ENCODE measurements at places on chromosomes 7 and 10. TPM values are rescaled to one million over a fixed set of nuclear protein-coding genes. Genes with fewer than 3 reads are reported as not detected.

DNA sequence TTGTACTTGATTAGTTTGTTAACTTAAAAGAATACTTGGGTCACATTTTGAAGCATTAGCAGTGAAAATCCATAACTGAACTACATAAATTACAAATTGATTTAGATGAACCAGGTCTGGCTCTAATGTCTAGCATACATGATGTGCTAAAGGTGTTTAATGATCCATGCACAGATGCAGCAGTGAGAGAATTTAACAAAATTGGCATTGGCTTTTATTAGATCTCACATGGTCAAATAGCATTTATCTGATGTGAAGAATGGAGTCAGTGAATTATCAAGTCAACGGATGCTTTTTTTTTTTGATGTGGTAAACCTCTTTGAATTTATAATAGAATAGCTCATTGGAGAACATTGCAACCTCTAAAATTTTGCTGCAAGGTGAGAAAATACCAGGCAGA lies 293.0 kb upstream of the POT1 start:
- no peak overlapping the region for H3K27ac ChIP-seq
- no peaks in the 10 kb centered on the region for H3K36me3 ChIP-seq
- H3K27me3 ChIP-seq, result no peaks in the 10 kb centered on the region
- H3K4me1 ChIP-seq, result no peaks in the 10 kb centered on the region

GRCh38 chr7:2380461-2380860 lies 22.9 kb upstream of the CHST12 start:
- H3K27me3 ChIP-seq, result no peaks in the 10 kb centered on the region
- no peak for DNase-seq
- H3K4me1 ChIP-seq, result no peaks in the 10 kb centered on the region
- H3K27ac ChIP-seq, result no peak overlapping the region

DNA sequence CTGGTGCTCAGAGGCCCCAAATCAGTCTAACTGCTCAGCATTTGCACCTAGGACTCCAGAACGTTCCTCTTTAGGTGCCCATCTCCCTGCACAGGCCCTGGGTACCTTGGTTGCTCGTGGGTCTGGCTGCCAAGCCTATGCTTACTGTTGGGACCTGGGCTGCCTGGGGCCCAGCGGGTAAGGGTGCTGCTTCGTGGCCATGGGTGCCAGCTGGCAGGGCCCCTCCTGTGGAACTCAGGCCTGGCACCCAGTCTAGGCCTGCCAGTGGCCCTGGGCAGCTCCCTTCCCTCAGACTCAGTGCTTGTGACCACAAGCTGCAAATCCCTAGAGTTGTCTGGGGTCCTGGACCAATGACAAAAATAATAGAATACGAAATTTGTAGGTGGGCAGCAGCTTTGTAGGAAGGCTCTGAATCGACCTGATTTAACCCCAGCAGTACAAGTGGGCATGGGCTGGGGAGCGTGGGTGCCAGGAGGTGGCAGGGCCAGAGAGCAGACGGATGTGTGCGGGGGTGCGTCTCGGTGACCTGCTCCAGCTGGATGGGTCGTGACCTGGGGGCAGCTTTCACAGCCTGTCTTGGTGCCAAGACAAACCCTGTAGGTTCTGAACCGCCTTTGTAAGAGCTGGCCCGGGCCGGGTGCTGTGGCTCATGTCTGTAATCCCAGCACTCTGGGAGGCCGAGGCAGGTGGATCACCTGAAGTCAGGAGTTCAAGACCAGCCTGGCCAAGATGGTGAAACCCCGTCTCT lies 69.7 kb downstream of the MKI67 start:
- no peak overlapping the region for H3K4me3 ChIP-seq
- H3K4me1 ChIP-seq, result no peaks in the 10 kb centered on the region
- no peaks in the 10 kb centered on the region for H3K36me3 ChIP-seq
- H3K27ac ChIP-seq, result no peak overlapping the region
- no peak for DNase-seq

DNA sequence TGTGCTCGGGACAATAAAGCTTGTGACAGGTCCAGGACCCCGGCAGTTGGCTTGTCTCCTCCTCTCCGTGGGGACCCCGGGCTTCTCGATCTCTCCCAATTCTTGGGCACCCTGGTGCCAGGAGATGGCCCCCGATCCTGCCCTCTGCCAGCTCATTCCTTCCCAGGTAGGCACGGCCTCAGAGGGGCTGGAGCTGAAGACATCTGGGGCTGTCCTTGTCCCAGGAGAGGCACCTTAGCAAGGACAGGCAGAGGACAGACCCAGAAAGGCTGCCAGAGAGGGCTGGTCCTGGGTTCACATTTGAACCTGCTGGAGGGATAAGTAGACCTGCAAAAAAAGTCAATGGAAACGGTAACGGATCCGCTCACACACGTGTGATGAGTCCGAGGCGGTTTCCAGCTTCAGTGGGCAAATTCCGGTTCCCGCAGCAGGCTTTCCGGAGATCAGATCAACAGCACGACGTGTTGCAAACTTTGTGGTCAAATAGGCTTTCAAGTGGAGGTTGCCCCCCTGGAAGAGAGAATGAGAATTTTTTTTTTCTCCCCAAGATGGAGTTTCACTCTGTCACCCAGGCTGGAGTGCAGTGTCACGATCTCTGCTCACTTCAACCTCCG lies 47.7 kb upstream of the GTF2IRD1 start:
- H3K4me3 ChIP-seq, result no peak overlapping the region
- H3K4me1 ChIP-seq, result no peaks in the 10 kb centered on the region
- no peak overlapping the region for H3K27ac ChIP-seq
- no peaks in the 10 kb centered on the region for H3K27me3 ChIP-seq
- no peaks in the 10 kb centered on the region for H3K36me3 ChIP-seq
- DNase-seq, result no peak

Gene LDB3
- total RNA-seq, result 1.3 TPM

Gene SRRM3
- 7.4 TPM for total RNA-seq

Gene GIMAP1
- 7.4 TPM for total RNA-seq

Gene PHKG1
- total RNA-seq, result 1.1 TPM

DNA sequence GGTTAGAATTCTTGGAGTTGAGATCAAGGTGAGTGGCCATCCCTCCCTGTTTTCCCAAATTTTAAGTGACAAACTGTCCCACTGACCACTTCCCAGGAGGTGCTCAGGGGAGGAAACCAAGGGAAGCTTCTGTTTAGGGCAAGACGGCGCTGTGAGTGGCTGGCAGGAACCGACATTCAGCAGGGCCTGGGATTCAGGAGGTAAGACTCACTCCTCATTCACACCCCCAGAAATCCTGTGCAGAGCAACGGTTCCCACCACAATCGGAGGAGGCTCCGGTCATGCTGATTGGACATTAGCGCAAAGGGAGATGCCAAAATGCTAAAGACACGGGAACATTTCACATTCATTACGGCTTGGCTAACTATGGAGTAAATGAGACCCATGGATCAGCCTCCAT lies 200.9 kb downstream of the GRID1 start:
- peaks cover 34% of the 10 kb centered on the region for H3K4me1 ChIP-seq
- peak; percentile 13 for DNase-seq
- no peak overlapping the region for H3K4me3 ChIP-seq
- no peak overlapping the region for H3K27ac ChIP-seq
- no peaks in the 10 kb centered on the region for H3K36me3 ChIP-seq

GRCh38 chr7:13532028-13532753 lies 457.3 kb downstream of the ETV1 start:
- DNase-seq, result no peak
- no peak overlapping the region for H3K4me3 ChIP-seq
- H3K27me3 ChIP-seq, result no peaks in the 10 kb centered on the region
- H3K27ac ChIP-seq, result no peak overlapping the region

Gene STAG3
- total RNA-seq, result 3.5 TPM

GRCh38 chr10:6273351-6273750 lies 70.6 kb downstream of the PFKFB3 start:
- no peak overlapping the region for H3K4me3 ChIP-seq
- H3K27ac ChIP-seq, result no peak overlapping the region
- DNase-seq, result no peak
- no peaks in the 10 kb centered on the region for H3K27me3 ChIP-seq

DNA sequence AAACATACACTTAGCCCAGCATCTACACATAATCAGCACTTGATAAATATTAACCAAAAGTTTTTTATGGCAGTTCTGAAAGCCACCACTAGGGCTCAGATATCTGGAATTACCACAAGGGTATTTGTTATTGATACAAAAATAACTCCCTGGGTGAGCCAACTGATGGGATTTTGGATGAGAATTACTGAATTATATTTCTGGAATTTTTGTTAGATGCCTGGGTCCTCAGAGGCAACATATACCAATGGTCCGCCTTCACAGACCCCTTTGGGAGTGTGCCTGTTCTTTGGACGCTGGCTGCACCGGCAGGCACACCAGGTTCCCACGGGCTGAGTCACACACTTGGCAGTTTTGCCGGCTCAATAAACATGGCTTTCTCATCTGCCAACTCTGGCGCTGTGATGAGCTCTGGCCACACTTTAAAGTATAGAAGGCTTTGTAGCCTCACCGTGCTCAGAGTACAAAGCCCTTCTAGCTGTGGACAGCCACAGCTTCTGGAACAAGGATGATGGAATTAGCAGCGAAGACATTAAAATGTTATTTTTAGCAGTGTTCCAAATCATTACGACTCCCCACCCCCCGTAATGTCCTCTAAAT lies 24.5 kb upstream of the EEPD1 start:
- H3K27me3 ChIP-seq, result no peaks in the 10 kb centered on the region
- DNase-seq, result peak; percentile 28
- H3K4me1 ChIP-seq, result no peaks in the 10 kb centered on the region
- H3K4me3 ChIP-seq, result peak overlapping the region; percentile 37
- H3K27ac ChIP-seq, result peak overlapping the region; percentile 78

DNA sequence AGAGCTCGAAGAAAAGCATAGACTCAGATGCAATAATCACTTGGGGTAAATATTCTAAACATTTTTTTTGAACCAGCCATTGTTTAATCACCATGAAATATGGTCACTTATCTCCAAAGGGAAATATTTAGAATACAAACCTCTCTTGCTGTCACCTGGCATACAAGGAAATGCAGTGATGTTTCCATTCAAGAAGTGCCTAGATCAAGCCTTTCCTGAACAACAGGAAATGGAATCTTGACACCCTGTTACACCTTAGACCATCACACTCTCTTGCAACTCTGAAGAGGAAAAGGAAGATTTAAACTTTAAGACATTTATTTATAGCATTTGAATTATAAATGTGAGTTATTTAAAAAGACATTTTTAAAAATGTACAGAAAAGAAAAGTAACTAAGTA lies 263.0 kb upstream of the BMPER start:
- no peaks in the 10 kb centered on the region for H3K27me3 ChIP-seq
- no peak for DNase-seq

- no peak overlapping the region for H3K4me3 ChIP-seq
- H3K4me1 ChIP-seq, result no peaks in the 10 kb centered on the region
- H3K36me3 ChIP-seq, result no peaks in the 10 kb centered on the region
- H3K27me3 ChIP-seq, result no peaks in the 10 kb centered on the region
- no peak for DNase-seq
These were observed 385.7 kb downstream of the TNS3 start for GRCh38 chr7:47196106-47196645.

Gene PDK4
- 188 TPM for total RNA-seq

- H3K27ac ChIP-seq, result no peak overlapping the region
- DNase-seq, result no peak
- H3K27me3 ChIP-seq, result no peaks in the 10 kb centered on the region
- no peaks in the 10 kb centered on the region for H3K36me3 ChIP-seq
These were observed 21.8 kb downstream of the CDK1 start for GRCh38 chr10:60799971-60800650.

DNA sequence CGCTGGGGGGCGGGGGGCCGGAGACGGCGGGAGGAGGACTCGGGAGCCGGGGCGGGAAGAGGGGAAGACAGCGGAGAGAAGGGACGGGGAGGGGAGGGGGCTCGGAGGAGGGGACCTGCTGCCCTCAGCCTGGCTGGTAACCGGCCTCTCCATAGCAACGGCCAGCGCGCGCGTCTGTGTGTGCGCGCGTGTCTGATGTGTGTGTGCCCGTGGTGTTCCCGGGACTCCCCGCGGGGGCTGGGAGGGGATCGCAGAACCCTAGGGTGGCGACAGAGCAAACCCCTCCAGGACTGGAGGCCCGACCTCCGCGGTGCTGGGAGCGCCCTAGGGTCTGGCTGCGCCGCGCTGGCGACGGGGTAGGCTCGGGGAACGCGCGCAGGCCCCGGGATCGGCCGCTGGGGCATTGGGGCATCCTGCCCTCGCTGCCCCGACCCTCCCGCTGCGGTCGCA lies 356.3 kb downstream of the DNAJB6 start:
- no peak overlapping the region for H3K27ac ChIP-seq
- no peaks in the 10 kb centered on the region for H3K36me3 ChIP-seq
- H3K27me3 ChIP-seq, result peaks cover 39% of the 10 kb centered on the region
- peak; percentile 34 for DNase-seq

DNA sequence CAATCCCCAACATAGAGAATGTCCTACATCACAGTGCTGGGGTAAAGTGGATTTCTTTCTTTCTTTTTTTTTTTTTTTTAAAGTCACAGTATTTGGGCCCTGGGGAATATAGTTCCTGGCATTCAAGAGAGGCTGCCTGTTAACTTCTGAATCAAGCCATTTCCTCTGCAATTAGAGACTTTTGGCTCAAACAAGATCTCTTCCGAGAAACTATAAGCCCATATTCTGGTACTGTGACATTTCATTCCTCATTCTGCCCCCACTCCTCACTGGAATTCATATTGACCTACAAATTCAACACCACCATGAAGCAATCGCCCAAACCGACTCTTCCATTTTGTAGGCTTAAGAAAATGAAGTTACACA lies 187.4 kb downstream of the PHTF2 start:
- no peak overlapping the region for H3K27ac ChIP-seq
- DNase-seq, result no peak
- no peak overlapping the region for H3K4me3 ChIP-seq
- H3K4me1 ChIP-seq, result no peaks in the 10 kb centered on the region
- no peaks in the 10 kb centered on the region for H3K36me3 ChIP-seq
